ENCODE measurements at places on chromosomes 1 and 21. TPM values are rescaled to one million over a fixed set of nuclear protein-coding genes. Genes with fewer than 3 reads are reported as not detected.

DNA sequence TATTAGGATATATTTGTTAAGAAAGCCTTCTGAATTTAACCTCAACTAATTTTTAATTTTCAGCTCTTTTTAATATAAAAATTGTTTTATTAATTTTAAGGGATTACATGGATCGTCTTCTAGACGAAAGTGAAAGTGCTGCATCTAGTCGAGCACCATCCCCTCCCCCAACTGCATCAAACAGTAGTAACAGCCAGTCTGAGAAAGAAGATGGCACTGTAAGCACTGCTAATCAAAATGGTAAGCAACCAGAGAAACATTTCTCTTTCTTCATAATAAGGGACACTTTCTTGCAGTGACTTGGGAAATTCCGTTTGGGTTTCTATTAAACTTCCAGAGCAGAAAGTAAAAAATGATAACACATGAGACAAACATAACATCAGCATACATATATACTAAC lies 56.9 kb downstream of the MIER1 start:
- H3K36me3 ChIP-seq, result peaks cover 16% of the 10 kb centered on the region
- no peaks in the 10 kb centered on the region for H3K27me3 ChIP-seq
- no peak overlapping the region for H3K27ac ChIP-seq
- DNase-seq, result no peak

GRCh38 chr1:24415910-24416665 lies 486 bp downstream of the NIPAL3 start:
- 0 out of 2 replicates have a peak overlapping the region, but pooled peaks have one; percentile 0 for H3K27ac ChIP-seq
- DNase-seq, result no peak
- peaks cover 5% of the 10 kb centered on the region for H3K36me3 ChIP-seq
- peak overlapping the region; percentile 80 for H3K4me3 ChIP-seq
- H3K27me3 ChIP-seq, result no peaks in the 10 kb centered on the region
- H3K4me1 ChIP-seq, result peaks cover 9% of the 10 kb centered on the region

The NPL gene
- total RNA-seq, result 11.9 TPM

DNA sequence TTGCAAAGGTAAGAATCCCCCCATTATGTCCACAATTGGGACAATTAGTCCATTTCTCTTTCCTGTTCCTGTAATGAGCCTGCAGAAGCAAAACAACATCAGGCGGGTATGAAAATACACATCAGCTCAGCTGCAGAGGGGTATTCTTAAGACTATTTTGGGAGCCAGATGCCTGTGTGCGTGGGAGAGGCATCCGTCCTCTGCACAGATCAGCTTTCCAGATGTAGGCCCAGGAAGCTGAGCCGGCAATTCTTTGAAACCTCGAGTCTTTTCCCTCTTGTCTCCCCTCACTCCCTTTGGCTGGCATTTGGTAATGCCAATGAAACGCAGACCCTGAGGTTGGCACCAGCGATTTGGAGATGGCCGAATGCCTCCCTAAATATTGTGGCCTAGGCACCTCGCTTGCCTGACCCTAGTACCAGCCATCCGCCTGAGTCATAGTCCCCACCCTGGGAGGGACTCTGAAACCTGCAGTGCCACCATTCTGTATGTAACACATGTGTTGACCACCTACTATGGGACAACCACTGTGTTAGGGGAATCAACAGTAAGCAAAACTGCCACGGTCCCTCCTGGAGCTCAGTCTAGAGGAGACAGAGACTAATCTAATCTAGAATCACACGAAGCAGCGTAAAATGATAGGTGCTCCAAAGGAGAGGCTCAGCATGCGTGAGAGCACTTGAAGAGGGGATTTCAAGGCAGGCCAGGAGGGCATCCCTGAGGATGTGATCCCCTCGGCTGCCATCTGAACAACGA lies 603.0 kb downstream of the MATN1 start:
- H3K4me3 ChIP-seq, result no peak overlapping the region
- H3K27ac ChIP-seq, result no peak overlapping the region
- no peaks in the 10 kb centered on the region for H3K27me3 ChIP-seq
- H3K4me1 ChIP-seq, result no peaks in the 10 kb centered on the region

GRCh38 chr1:110916669-110917306 lies 43.8 kb downstream of the CD53 start:
- no peak for DNase-seq
- H3K4me3 ChIP-seq, result no peak overlapping the region
- peak overlapping the region; percentile 57 for H3K27ac ChIP-seq
- peaks cover 5% of the 10 kb centered on the region for H3K4me1 ChIP-seq
- H3K36me3 ChIP-seq, result no peaks in the 10 kb centered on the region
